T-helper 2 cell treated with Interferon-gamma antibody and Interleukin-4, amounts not matched to agents 5 μg/mL and 100 μg/mL, for 36 hours (primary cell): ENCODE measurements at places on chromosomes 3 and 15.

DNA sequence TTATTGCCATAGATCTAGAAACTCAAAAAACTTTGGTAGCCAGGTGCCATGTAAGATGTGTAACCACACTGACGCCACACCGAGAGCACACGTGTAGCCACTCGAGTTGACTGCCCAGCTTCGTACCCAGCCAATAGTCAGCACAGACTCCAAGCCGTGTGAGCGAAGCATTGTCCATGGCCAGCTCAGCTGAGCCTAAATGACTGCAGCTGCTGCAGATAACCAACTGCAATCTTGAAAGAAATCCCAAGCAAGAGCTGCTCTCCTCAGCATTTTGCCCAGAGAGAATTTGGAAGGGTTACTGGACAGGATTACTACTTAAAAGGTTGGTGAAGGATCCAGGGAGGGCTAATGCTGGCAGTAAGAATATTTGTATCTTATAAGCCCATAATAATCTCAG lies 193.0 kb upstream of the THRB start:
- DNase-seq, result no peak

- DNase-seq, result no peak
Measured at GRCh38 chr3:41102053-41102556, 97.2 kb upstream of the CTNNB1 start.

- DNase-seq, result no peak
Measured at GRCh38 chr15:78170848-78171773, 21.9 kb downstream of the IDH3A start.

DNA sequence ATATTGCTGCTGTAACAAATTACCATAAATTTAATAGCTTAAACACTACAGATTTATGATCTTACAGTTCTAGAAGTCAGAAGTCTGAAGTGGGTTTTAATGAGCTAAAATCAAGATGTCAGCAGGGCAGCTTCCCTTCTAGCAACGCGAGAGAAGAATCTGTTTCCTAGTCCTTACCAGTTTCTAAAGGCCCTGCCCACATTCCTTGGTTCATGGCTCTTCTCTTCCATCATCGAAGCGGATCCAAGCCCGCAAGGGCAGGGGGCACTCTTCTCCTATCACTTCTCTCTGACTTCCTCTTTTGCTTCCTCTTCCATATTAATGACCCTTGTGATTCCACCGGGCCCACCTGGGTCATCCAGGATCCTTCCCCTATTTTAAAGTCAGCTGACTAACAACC lies 16.1 kb downstream of the MINDY4B start:
- no peak for DNase-seq

DNA sequence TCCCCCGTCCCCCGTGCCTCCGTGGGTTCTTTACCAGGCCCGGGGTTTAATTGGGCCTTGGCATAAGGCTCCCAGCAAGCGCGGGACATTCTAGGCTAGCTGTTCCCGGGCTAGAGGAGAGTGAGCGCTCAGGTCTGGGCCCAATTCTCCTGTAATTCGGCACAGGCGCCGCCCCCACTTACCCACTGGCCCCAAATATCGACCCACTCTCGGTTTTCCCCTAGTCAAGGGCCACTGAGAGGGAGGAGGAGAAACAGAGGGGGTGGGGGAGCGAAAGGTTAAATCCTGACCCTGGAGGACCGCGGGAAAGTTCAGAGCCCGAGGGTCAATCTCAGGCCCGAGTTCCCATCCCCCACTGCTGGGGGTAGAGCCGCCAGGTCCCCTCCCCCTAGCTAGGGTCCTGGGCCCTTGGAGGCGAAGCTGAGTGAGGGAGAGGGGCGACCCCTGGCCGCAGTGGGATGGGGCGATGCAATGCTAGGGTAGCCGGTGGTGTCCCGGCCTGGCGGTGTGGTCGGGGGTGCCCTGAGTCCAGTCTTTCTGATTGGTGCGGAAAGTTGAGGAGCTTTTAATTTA lies 8.5 kb upstream of the ONECUT1 start:
- no peak for DNase-seq

- no peak for DNase-seq
Measured at GRCh38 chr15:31169558-31169957, 68.0 kb upstream of the TRPM1 start.

- peak; percentile 58 for DNase-seq
Measured at GRCh38 chr3:66469220-66469640, 31.6 kb downstream of the LRIG1 start.

DNA sequence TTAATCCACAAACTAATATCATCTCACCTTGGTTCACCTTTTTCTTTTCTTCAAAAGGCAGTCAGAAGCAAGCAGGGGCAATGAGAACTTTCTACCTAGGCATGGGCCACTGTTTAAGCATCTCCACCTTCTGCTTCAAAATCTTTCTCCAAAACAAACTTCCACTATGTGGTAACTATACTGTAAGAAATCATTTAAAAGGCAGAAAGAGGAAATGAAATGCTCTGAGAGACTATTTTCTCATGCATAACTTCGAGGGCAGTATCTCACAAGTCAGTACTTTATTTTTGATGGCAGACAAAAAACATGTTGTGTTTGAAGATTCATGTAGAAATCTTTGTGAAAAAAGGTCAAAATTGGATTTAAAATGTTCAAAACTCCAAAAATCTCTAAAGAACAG lies 419.7 kb downstream of the ZBTB20 start:
- no peak for DNase-seq

GRCh38 chr15:39888809-39889208 lies 31.3 kb downstream of the GPR176 start:
- DNase-seq, result no peak

DNA sequence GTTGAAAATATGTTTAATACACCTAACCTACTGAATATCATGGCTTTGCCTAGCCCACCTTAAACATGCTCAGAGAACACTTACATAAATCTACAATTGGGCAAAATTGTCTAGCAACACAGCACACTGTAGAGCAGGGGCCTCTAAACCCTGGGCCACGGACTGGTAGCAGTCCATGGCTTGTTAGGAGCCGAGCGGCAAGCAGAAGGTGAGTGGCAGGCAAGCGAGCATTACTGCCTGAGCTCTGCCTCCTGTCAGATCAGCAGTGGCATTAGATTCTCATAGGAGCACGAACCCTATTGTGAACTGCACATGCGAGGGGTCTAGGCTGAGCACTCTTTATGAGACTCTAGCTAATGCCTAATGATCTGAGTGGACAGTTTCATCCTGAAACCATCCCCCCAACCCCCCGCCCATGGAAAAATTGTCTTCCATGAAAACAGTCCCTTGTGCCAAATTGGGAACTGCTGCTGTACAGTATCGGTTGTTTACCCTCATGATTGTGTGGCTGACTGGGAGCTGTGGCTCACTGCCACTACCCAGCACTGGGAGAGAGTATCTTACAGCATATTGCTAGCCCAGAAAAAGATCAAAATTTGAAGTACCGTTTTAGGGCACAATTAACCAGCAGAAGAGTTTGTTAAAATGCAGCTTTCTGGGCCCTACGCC lies 26.1 kb downstream of the CMSS1 start:
- no peak for DNase-seq

GRCh38 chr3:87199628-87200027 lies 27.5 kb upstream of the CHMP2B start:
- no peak for DNase-seq

DNA sequence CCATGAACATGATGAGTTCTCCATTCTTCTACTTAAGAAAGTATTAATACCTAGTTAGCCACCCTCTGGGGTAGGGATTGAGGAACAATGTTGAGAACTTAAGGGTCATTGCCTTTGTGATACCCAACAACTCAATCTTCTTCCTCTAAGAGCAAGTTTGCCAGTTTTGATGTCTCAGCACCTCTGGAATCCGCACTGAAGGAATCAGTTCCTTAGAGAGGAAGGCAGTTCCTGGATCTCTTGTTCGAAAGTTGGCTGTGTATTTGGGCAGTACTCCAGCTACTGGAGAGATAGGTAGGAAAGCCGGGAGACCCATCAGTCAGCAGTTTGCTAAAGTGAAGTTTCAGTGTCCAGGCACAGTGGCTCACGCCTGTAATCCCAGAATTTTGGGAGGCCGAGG lies 35.6 kb upstream of the MTHFS start:
- DNase-seq, result no peak

DNA sequence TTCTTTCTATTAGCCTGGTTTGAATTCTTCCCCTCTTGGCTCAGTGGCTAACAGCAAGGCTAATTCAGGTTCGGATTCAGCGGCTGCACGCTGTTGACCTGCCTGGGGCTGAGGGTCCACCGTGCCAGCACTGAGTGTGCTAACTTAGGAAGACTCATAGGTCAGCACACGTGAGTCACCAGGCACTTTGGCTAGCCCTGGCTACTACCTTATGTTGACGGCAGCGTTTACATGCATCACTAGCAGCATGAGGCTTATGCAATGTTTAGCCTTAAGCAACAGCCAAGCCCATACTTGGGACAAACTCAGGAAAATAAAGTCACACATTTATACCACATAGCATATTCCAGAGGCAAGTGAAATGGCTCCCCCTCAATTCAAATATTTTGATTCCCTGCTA lies 137.7 kb downstream of the RAB11A start:
- no peak for DNase-seq

DNA sequence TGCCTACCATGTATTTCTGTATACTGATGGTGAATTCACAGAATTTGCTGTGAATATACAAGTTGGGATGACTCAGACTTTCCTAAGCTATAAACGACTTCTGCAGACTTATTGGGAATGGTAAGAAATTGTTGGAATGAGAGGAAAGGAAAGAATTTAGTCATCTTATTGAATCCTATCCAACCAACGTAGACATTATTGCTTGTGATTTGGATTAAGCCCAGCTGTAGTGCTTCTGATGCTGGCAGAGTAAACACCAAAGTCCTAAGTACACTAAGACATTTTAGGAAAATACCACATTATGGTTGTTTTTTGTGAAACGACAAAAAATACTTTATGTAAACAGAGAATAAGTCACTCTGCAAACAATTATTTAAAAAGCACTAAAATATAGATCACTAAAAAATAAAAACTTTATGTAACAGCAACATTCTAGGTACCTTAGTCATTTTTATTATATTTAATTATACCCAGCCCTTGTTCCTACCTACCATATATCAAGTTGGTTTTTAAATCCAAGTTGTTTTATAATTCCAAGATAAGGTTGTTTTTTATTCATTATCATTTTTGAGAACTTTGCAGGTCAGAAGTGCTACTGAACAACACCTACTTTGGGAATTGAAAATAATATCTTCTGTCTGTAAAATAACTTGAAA lies 99.2 kb upstream of the MLF1 start:
- DNase-seq, result no peak

GRCh38 chr15:32966512-32966911 lies 228.0 kb downstream of the FMN1 start:
- DNase-seq, result no peak

GRCh38 chr3:132879656-132880055 lies 157.4 kb upstream of the NPHP3 start:
- no peak for DNase-seq

- no peak for DNase-seq
Measured at GRCh38 chr3:9024341-9024740, 61.1 kb upstream of the RAD18 start.

DNA sequence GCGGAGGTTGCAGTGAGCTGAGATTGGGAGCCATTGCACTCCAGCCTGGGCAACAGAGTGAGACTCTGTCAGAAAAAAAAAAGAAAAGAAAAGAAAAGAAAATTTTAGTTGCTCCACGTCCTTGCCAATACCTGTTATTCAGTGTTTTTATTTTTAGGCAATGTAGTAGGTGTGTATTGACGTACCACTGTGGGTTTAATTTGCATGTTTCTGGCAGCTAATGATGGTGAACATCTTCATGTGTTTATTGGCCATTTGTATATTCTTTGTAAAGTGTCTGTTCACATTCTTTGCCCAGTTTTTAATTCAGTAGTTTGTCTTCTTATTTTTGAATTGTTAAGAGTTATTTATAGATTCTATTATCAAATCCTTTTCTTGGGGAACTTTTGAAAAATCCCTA lies 38.1 kb upstream of the GCSAM start:
- no peak for DNase-seq

GRCh38 chr3:4765212-4765611 lies 214.0 kb upstream of the BHLHE40 start:
- no peak for DNase-seq
